ENCODE measurements at places on chromosomes 3 and 15. TPM values are rescaled to one million over a fixed set of nuclear protein-coding genes. Genes with fewer than 3 reads are reported as not detected.

DNA sequence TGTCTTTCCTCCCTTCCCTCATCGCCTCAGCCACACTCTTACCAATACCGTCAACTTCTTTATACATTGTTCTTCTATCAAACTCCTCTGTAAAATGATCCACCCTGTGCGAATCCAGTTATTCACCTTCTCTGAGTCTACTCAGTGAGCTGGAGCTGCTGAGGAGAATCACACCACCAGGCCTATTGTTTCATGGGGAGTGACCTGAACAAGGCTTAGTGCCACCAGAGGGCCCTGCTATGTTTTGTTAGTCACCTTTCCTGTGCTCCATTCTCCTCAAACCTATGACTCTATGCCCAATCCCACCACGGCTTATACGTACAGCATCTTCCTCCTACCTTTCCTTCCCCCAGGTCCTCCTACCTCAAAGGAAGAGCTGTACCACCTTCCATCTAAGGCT lies 50.4 kb upstream of the MED12L start:
- H3K4me1 ChIP-seq: no peaks in the 10 kb centered on the region
- no peak overlapping the region for H3K27ac ChIP-seq
- no peak overlapping the region for H3K4me3 ChIP-seq
- peak; percentile 8 for DNase-seq

GRCh38 chr3:129228891-129229585 lies 20.4 kb upstream of the COPG1 start:
- no peaks in the 10 kb centered on the region for H3K36me3 ChIP-seq
- no peaks in the 10 kb centered on the region for H3K27me3 ChIP-seq
- peaks cover 9% of the 10 kb centered on the region for H3K4me1 ChIP-seq
- peak overlapping the region; percentile 16 for H3K27ac ChIP-seq

DNA sequence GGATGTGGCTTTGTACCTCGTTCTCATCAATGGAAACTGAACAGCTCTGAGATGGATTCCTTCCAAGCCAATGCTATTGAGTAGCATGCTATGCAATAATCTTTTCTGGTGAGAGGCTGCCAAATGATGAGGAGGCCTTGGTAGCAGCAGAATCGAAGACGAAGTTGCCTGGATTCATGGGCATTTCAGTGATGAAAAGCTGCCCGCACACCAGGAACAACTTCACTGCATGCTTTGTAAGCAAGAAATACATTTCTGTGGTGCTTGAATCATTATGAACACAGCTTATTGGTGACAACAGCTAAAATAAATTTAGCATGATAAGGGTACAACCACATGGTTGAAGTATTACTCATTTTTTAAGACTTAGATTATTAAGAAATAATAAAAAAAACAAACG lies 246.8 kb upstream of the ROBO1 start:
- H3K4me3 ChIP-seq: no peak overlapping the region
- no peak overlapping the region for H3K27ac ChIP-seq
- H3K36me3 ChIP-seq: no peaks in the 10 kb centered on the region
- no peak for DNase-seq

DNA sequence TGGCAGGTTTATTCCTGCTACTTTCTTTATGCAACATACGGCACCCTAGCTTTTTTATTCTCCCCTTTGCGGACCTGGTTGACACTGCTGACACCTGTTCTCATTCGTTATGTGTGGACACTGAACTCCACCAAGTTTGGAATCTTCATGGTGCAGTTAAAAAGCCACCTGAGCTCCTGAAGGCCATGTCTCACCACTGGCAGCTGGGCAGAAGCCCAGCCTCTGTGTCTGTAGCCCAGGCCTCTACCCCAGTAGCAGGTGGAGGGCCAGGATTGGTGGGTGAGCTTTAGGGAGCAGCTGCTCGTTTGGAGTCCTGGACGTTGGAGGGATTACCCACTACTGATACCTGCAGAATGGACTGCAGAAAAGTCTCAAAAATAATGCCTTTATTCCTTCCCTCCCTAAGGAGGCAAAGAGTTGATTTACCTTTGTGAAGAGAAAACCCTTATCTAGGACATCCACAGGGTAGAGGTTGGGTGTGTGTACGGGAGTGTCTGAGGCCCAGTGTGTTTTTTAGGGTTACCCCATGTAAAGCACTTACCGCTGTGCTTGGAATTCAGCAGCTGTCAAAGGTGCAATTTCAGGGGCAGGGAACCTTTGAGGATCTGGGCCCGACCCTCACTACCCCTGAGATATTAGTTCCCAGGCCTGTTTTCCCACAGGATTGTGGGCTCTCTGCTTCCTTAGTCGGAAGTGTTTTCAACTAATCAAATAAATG lies 637 bp upstream of the CCNDBP1 start:
- DNase-seq: no peak
- H3K36me3 ChIP-seq: no peaks in the 10 kb centered on the region
- H3K4me1 ChIP-seq: peaks cover 12% of the 10 kb centered on the region
- H3K27me3 ChIP-seq: no peaks in the 10 kb centered on the region

- H3K36me3 ChIP-seq: no peaks in the 10 kb centered on the region
- peaks cover 51% of the 10 kb centered on the region for H3K4me1 ChIP-seq
- 0 out of 2 replicates have a peak overlapping the region, but pooled peaks have one; percentile 8 for H3K4me3 ChIP-seq
- H3K27ac ChIP-seq: peak overlapping the region; percentile 81
These were observed 1.4 kb downstream of the ARL14 start for GRCh38 chr3:160678292-160678842.

GRCh38 chr15:34018021-34018645 lies 20.9 kb downstream of the AVEN start:
- no peak for DNase-seq
- no peaks in the 10 kb centered on the region for H3K36me3 ChIP-seq
- no peaks in the 10 kb centered on the region for H3K4me1 ChIP-seq
- no peak overlapping the region for H3K4me3 ChIP-seq
- H3K27me3 ChIP-seq: no peaks in the 10 kb centered on the region

DNA sequence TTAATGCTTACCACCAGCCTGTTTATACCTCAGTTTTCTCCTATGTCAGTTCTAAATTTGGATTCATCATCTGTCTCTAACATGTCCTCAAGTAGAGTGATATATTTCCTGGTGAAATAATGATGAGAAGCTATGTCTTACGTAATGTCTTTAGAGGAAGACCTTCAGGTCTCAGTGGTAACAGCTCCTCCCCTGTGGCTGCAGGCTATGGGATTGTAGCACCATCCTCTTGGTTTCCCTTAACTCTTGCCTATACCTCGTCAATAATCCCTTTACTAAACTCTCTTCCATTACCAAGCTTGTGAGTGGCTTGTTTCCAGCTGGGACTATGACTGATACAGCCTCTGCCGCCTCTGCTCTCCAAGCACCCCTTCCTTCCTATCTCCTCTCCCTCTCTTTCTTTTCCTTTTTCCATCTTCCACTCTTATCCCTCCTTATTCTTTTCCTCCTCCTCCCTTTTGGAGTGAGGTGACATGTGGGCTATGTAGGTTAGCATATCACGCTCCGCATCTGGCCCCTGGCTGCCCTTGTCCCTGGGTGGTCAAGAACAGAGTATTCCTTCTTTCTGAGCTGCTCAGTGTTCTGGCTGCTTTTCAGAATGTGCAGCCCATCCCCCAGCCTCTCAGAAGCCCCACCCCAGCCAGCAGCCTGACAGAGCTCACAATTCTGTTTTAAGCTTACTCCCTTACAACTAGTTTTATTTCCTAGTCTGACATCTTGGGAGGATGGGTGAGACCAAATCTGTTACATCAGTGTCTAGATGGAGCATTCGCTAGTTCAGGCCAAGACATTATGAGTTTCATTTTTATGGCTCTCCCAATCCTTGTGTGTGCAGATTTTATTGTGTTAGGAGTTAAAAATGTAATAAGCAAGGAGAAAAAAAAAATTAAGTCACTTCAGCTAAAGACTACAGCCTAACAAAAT lies 75.0 kb upstream of the RNU6-1 start:
- peak; percentile 74 for DNase-seq
- no peaks in the 10 kb centered on the region for H3K27me3 ChIP-seq
- H3K36me3 ChIP-seq: no peaks in the 10 kb centered on the region
- H3K4me3 ChIP-seq: peak overlapping the region; percentile 14
- H3K4me1 ChIP-seq: peaks cover 55% of the 10 kb centered on the region

DNA sequence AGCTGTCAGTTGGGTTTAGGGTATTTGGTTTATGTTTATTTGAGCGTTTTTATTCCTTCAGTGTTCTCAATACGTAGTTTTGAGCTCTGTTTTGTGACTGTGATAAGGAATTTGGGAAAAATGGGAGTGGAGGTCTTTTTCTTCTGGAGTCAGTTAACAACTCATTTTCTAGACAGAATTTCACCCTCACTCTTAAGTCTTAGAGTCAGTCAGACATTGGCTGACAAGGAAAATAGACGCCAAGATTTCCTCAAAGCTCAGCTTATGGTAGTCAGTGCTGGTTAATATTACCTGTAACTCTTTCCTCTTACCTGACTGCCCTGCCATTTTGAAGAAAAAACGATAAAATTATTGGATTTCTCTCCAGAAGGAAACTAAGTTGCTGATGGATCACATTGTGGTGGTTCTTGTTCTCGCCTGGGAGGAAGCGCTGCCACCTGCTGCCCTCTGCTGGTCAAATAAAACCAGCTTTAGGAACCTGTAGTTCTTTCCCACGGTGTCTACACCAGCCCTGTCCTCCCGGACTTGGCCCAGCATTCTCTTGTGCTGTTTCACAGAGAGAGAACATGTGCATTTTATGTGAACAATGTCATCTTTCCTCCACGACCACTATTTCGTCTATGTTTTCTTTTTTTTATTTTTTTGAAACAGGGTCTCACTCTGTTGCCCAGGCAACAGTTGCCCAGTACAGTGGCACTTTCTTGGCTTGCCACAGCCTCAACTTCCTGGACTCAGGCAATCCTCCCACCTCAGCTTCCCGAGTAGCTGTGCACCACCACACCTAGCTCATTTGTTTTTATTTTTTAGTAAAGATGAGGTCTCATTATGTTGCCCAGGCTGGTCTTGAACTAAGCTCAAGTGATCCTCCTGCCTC lies 41.4 kb upstream of the UMPS start:
- DNase-seq: peak; percentile 83
- peak overlapping the region; percentile 71 for H3K27ac ChIP-seq
- peaks cover 44% of the 10 kb centered on the region for H3K4me1 ChIP-seq
- no peak overlapping the region for H3K4me3 ChIP-seq

- H3K4me1 ChIP-seq: 0 out of 2 replicates have a peak, but pooled peaks cover under 1% of the 10 kb centered on the region
- no peaks in the 10 kb centered on the region for H3K27me3 ChIP-seq
- H3K36me3 ChIP-seq: no peaks in the 10 kb centered on the region
These were observed 24.8 kb upstream of the RBP1 start for GRCh38 chr3:139564294-139564861.

- H3K4me3 ChIP-seq: no peak overlapping the region
- H3K36me3 ChIP-seq: no peaks in the 10 kb centered on the region
- H3K27ac ChIP-seq: no peak overlapping the region
- H3K4me1 ChIP-seq: no peaks in the 10 kb centered on the region
These were observed 38.7 kb downstream of the FEM1B start for GRCh38 chr15:68316061-68316804.

GRCh38 chr3:66565301-66565700 lies 64.5 kb upstream of the LRIG1 start:
- H3K27me3 ChIP-seq: no peaks in the 10 kb centered on the region
- no peak overlapping the region for H3K4me3 ChIP-seq
- DNase-seq: no peak
- no peaks in the 10 kb centered on the region for H3K36me3 ChIP-seq
- no peak overlapping the region for H3K27ac ChIP-seq

- no peak for DNase-seq
- no peaks in the 10 kb centered on the region for H3K36me3 ChIP-seq
- H3K4me3 ChIP-seq: no peak overlapping the region
- H3K4me1 ChIP-seq: no peaks in the 10 kb centered on the region
- no peaks in the 10 kb centered on the region for H3K27me3 ChIP-seq
These were observed 5.7 kb downstream of the DUT start for GRCh38 chr15:48336940-48337339.

DNA sequence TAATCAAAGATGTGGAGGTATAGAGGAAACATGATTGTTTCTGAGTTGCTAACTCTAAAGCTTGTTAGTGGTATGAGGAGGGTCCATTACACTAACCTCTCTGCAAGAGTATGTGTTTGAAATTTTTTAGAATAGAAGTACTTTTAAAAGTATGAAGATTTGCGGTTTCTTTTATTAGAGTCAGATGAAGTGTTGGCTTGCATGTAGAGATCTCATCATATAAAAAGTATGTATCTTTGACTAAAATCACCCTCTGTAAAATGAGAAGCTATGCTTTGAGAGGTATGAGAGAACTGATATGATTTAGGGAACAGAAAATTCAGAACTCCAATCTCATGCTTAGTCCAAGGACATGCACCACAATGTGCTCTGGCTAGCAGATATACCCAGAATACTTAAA lies 140.4 kb upstream of the MBNL1 start:
- H3K27ac ChIP-seq: no peak overlapping the region
- DNase-seq: no peak
- no peaks in the 10 kb centered on the region for H3K27me3 ChIP-seq
- H3K36me3 ChIP-seq: no peaks in the 10 kb centered on the region
- no peaks in the 10 kb centered on the region for H3K4me1 ChIP-seq

GRCh38 chr15:88300861-88301260 lies 44.3 kb upstream of the NTRK3 start:
- H3K27me3 ChIP-seq: no peaks in the 10 kb centered on the region
- no peak for DNase-seq
- no peaks in the 10 kb centered on the region for H3K4me1 ChIP-seq
- H3K4me3 ChIP-seq: no peak overlapping the region

DNA sequence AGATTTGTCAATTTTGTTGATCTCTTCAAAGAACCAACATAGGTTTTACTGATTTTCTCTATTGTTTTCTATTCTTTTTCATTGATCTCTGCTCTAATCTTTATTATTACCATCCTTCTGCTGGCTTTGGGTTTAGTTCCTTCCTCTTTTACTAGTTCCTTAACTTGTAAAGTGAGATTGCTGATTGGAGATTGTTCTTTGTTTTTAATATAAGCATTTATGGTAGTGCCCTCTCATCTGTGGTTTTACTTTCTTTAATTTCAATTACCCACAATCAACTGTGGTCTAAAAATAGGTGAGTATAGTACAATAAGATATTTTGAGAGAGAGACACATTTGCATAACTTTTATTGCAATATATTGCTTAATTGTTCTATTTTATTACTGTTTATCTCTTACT lies 13.2 kb upstream of the CLRN1 start:
- no peaks in the 10 kb centered on the region for H3K4me1 ChIP-seq
- no peak overlapping the region for H3K4me3 ChIP-seq
- no peak overlapping the region for H3K27ac ChIP-seq
- no peaks in the 10 kb centered on the region for H3K36me3 ChIP-seq

SKIL gene
- total RNA-seq: 19.6 TPM

CNTN4 gene
- 51.3 TPM for total RNA-seq

GOLGA8J gene
- not detected for total RNA-seq

SLC15A2 gene
- 4.7 TPM for total RNA-seq

GOLGA8H gene
- 0.16 TPM for total RNA-seq

TMEM108 gene
- total RNA-seq: not detected

LRTM1 gene
- not detected for total RNA-seq

PLAAT1 gene
- total RNA-seq: 1.5 TPM

TP63 gene
- 1.2 TPM for total RNA-seq

CHRD gene
- 5.5 TPM for total RNA-seq

Measured in Caco-2 (cell line).